SK-N-SH (cell line): ENCODE measurements at places on chromosomes 5 and 9.

DNA sequence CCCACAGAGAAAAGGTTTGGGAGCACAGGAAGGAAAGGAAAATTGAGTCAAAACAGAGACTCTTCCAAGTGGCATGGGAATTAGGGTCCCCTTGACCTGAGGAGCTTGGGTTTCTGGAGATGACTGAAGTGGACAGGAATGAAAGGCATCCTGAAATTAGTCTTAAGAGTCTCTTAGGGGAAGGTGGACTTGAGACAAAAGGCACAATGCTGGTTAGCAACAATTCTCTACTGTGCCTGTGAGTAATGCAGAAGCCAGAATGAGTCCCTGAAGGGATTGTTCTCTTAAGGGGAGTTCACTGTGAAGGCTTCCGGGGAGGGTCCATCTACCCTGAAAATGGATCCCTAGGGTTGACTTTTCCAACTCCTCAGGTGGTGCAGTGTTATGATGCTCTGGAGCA lies 58.4 kb upstream of the FOXE1 start:
- no peak for DNase-seq

DNA sequence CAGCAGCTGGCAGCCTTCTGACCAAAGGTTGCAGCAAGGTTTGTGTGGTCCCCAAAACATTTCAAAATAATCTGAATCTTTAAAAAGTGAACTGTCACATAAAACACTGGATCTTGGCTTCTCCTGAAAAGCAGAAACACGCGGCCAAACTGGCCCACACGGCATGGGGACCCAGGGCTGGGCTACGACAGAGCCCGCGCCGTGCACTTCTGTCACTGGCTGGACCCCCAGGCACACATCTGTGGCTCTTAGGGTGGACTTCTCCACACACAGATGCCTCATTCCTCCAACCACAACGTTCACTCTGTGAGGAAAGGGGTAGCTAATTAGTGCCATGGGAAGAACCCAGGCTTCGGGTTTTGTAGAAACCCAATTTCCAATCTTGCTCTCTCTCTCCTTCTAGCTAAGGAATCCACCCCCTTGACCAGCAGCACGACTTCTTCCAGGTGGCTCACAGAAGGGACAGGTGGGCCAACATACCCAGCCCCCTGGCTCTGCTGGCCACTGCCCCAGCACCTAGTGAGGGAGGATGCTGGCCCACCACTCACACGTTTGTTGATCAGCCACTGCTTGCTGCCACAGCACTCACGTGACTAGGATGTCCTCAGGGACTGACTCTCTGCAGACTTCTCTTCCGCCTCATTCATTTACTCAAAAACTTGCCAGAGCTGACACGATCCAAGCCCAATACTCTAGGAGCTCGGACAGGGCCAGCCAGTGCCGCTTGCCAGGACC lies 17.9 kb downstream of the LMAN2 start:
- DNase-seq = no peak

DNA sequence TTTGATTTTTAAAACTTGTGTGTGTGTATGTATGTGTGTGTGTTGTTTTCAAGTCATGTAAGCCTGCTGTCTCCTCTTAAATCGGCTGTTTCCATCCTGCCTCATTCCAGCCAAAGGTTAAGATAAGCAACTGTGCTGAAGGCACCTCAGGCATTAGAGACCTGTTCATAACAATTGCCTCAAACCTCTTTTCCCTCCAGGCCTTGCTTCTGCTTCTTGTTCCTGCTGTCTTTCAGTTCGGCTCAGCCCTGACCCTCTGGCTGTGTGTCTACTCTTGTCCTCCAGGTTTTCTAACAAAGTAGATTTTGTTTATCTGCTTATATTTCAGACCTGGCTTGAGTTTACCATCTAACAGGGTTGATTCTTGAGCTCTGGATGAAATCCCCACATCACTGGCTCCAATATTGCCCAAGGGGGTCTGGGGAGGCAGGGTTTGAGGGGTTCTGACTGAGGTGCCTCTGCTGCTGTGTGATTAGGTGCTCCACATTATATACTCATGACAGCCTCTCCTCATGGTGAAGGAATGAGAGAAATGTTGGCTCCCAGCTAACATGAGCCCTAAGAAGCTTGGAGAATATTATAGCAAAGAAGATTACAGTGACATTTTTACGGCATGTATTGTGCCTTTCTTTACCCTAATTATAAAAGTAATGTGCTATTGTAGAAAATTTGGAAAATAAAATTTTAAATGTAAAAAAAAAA lies 229.7 kb upstream of the PIK3R1 start:
- DNase-seq = no peak

- DNase-seq = no peak
These were observed 8.2 kb upstream of the GDNF start for GRCh38 chr5:37847978-37848425.

DNA sequence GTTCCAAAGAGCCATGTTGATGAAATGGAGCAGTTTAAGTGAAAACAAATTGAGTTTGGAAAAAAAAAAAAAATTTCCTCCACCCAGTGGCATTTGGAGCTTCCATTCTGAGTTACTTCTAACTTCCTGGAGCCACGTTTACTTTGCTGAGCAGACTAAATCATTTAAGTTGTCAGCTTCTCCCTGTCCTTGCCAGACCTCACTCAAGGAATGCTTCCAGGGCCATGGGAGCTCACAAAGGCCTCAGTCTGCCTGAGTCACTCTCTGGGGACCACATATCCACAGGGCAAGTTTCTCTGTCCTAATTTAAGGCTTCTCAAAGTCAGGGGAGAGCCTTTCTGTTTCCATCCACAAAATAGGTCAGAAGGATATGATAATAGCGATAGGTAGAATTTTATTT lies 210.3 kb upstream of the TNC start:
- DNase-seq = no peak

- no peak for DNase-seq
These were observed 130.1 kb downstream of the TENT4A start for GRCh38 chr5:6843335-6843734.

- DNase-seq = no peak
These were observed 4.1 kb downstream of the OBP2B start for GRCh38 chr9:133204993-133205336.

GRCh38 chr5:141121563-141121962 lies at the start of gene PCDHB4:
Gene PCDHB4, plus strand, starts transcription at chr5:141121818. Its CDS starts 181 bp downstream, at chr5:141121999.
- DNase-seq = peak; percentile 49

DNA sequence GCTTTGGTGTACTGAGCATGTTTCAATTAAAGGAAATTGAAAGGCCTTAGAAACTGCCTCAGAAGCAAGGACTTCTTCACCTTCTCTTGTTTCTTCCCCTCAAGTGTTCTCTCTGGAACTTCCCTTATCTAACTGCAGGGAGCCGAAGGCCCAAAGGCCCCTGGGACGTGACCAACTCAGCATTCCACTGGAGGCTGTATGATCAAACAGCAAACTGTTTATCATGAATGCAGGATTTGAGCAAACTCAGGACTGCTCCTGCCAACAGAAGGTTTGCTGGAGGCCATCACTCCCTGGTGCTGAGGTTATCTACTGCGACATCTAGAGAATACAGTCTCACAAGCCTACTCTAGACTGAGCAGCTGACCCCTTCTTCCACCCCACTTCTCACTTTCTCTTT lies 4.8 kb upstream of the CDH10 start:
- no peak for DNase-seq

GRCh38 chr5:136666970-136667620 lies 301.8 kb upstream of the TRPC7 start:
- DNase-seq = no peak

GRCh38 chr9:16076511-16076910 lies 523.7 kb downstream of the CCDC171 start:
- DNase-seq = no peak

DNA sequence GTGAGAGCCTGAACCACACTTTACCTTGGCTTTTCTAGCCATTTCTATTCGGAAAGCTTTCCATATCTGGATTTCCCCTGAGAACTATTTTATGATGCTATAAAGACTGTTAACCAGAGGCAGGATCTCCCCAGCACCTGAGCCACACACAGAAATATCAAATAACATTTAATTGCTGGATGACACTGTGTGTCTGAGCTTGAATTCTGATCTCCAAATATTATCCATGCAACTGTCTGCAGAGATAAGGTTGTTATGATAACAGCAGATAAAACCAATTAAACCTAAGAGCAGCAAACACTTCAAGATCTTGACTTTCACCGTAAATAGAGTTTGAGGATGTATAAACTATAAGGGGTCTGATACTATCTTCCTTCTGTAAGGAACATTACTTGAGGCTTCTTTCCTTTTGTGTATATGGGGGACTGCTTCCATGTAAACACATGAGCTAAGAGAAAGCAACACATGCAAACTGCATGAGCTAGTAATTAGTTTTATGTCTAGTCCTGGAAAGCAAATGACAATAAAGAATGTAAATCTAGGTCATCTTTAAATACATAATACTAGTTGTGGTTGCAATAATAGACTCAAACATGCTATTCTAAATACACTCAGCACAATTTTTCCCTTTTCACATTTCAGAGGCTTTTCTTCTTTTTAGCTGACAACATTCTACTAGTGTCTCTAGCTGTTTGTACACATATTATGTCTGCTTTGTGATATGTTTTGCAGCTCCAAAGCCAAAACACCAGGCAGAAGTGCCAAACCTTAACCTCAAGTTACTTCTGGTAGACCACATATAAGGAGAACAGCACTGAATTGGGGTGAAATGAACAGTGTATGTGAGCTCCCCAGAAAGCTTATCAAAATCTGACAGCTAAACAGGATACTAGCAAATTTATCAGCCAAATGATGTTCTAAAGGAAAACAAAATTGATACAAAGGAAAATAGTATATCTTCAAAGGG lies 136.5 kb downstream of the EFNA5 start:
- DNase-seq = no peak

DNA sequence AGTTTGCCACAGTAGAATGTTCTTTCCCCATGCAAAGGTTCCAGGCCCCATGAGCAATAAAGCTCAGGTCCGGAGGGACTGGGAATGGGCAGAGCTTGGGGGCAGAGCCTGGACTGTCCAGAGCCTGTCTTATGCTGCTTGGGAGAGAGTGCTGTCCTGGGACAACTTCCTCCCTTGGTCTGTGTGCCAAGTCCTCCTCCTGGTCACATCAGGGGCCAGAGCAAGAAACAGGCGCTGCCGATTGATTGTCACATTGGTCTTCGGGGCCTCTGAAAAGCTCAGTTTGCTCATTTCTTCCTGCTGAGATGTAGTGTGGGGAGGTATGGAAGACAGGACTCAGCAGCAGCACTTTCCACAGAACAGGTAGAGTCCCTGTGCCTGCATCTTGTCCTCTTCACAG lies 54.0 kb upstream of the FCN1 start:
- DNase-seq = no peak

GRCh38 chr5:179281694-179282093 lies 63.6 kb downstream of the ADAMTS2 start:
- DNase-seq = no peak

DNA sequence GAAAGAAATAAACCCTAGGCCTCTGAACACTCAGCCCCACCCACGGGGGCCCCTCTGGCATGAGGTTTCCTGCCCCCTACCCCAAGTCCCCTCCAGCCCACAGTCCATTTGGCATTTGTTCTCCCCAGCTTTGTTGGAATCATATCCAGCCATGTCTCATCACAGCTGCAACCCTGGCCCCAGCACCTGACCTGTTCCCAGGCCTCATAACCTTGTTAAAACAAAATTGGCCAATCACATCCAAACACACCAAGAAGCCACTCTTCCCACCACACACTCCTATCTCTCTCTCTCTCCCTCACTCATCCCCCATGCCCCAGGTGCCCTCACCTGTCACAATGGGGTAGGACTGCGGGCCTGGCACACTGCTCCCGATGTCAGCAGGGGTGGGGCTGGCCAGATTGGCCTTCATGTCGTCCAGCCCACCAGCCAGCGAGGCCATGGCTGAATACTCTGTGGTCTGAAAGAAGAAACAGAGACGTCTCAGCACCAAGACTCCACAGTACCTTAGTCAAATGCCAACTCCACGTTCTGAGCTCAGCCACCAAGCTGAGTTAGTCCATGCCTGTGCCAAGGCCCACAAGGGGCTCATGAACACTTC lies 110.9 kb downstream of the PAX5 start:
- no peak for DNase-seq

DNA sequence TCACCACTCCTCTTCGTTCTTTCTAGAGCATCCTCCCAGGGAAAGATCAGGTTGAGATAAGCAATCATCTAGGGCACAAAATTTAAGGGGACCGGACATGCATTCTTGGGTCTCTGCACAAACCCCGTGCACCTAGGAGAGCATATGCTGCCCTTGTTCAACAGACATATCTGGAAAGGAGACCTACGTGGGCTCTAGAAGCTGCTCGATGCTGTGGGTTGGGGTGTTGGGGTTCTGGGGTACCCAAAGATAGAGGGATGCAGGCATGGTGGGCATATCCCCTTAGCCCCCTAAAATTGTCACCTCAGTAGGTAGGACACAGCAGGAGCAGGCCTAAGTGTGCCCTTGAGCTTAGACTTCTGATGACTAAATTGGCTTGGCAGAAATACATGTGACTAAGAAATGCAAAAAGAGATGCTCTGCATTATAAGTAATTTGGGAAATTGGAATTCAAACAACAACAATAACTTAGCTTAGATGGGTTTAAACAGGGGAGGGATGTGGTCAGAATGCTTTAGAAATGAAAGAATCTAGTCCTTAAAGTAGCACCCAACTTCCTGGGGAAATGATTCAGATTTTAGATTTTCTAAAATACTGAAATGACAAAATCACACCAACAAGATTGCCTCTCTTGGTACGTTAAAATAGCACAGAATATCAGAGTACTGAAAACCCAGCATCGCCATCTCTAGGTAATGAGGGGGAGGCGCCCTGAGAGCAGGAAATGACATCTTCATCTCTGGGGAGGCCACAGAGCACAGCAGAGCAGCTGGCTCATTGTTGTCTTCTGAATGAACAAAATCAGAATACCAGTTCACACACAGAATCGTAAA lies 172.3 kb downstream of the GNA14 start:
- no peak for DNase-seq

GRCh38 chr5:62488531-62488930 lies 76.0 kb downstream of the IPO11 start:
- no peak for DNase-seq

DNA sequence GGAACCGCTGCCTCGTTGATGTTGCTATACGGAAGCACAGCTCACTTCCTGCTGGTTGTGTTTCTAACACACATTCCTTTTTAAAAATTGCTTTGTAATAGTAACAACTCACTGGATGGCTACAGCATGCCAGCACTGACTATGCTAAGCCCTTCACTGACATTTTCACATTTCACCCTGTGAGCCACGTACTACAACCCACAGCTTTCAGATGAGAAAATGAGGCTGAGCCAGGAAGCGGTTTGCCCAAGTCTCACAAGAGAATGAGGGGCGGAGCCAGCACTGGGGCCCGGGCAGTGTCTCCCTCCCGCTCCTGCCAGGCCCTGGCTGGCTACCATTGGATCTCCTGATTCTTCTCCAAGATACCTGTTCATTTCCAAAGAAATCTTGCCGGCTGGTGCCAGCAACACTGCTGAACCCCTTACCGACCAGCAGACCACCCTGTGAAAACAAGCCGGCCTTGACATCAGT lies 38.3 kb downstream of the FAM78A start:
- no peak for DNase-seq

GRCh38 chr5:114734238-114734637 lies 372.4 kb downstream of the KCNN2 start:
- no peak for DNase-seq
